ENCODE measurements at places on chromosomes 7 and 10.

DNA sequence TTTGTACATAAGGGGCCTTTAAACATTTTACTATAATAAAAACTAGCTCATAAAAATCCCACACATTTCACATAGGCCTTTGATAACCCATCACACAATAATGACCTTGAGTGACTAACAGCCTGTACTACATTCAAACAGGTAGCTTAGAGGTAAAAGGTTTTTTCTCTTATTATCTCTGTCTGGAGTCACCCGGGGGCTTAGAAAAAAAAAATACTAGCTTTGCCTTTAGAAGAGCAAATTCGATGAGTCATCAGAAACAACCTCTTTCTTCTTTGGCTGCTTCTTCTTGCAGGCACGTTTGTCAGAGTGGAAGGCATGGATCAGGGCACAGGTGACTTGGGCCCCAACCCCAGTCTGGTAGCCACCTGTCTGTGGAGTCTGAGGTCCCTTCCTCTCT is 43.4 kb upstream of the ADO start:
- no peak for DNase-seq

GRCh38 chr7:100456562-100456961 is 7.5 kb downstream of the SPACDR start:
- DNase-seq, result no peak

DNA sequence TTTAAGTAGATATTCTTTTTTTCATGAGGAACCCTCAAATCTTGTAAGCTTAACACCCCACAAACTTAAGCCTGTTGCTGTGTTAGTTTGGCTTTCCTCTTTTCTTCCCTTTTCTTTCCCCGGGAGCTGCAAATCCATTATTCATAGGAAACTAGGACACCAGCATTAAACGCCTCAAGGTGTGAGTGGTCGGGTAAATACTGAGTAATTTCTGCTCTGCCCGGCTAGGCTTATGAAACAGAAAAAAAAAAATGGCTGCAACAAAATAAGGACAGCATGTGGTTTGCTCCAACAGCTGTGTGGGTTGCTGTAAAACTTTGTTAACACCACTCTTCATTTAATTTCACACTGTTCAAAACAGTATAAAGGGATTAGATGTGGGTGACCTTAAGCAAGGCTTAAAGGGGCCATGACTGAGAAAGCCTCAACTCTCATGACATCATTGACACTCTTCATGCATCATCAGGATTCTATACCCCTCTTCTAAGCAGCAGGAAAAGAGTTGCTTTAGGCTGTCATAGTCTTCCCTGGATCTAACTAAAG is 104.1 kb downstream of the AOAH start:
- DNase-seq, result no peak

GRCh38 chr7:116546054-116546453 is 21.2 kb downstream of the CAV1 start:
- DNase-seq, result no peak

GRCh38 chr7:37310327-37311080 is 138.2 kb downstream of the ELMO1 start:
- no peak for DNase-seq

GRCh38 chr7:48052748-48053147 is 17.4 kb downstream of the C7orf57 start:
- no peak for DNase-seq

DNA sequence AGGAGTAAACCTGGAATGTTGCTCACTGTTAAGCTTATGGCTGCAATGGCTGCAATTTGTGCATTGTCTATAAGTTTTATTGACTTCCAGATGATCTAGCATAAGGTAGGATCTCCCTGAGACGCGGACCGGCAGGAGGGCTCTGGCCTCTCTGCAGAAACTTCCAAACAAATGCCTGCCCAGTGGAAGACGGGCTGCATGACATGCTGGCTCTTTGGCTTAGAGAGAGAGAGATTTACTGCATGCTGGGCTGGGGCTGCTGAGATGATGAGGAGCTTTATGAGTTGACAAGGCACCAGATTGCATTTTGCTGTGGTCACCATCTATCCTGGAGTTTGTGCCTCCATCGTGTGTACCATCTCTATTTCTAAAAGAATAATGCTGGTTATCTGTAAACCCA is 193.2 kb downstream of the GALNT17 start:
- no peak for DNase-seq

- no peak for DNase-seq
These were observed 362.0 kb downstream of the ZNF248 start for GRCh38 chr10:37495415-37495814.

GRCh38 chr7:130180571-130181262 is 24.5 kb downstream of the TMEM209 start:
- DNase-seq, result peak; percentile 37

- no peak for DNase-seq
These were observed 47.9 kb upstream of the FOXK1 start for GRCh38 chr7:4634166-4634565.

- DNase-seq, result peak; percentile 34
These were observed 662 bp downstream of the DNAJC2 start for GRCh38 chr7:103343758-103344452.

- no peak for DNase-seq
These were observed 14.9 kb downstream of the CHST3 start for GRCh38 chr10:71978988-71979691.

- no peak for DNase-seq
These were observed 135.2 kb downstream of the CYP26A1 start for GRCh38 chr10:93208717-93209464.

- DNase-seq, result no peak
These were observed 46.6 kb upstream of the COL1A2 start for GRCh38 chr7:94348142-94348541.

- no peak for DNase-seq
These were observed 80.4 kb upstream of the EEPD1 start for GRCh38 chr7:36072620-36073019.

GRCh38 chr10:21042536-21042935 is 145.4 kb upstream of the NEBL start:
- no peak for DNase-seq

GRCh38 chr7:129529643-129530042 is 27.3 kb downstream of the SMKR1 start:
- no peak for DNase-seq

- no peak for DNase-seq
These were observed 12.0 kb upstream of the KCNMA1 start for GRCh38 chr10:77649333-77650331.

- DNase-seq, result no peak
These were observed 26.9 kb downstream of the CCDC6 start for GRCh38 chr10:59879363-59879913.

DNA sequence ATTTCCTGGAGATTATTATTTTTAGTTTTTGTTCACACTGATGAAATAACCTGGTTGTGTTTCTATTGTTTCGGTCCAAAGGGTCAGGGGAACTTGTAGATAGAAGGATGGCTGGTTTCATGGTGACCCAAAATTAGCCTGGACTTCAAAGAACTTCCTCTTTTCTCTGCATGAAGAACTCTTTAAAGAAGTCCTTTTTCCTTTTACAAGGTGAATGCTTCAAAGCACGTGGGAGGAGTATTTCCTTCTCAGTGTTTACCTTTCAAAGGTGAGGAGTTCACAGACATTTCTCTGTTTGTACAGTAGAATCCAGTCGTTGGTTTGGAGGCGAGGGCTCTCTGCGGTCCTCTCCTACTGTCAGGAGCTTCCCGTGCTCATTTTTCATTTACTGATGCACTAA is 561.7 kb downstream of the GATA3 start:
- DNase-seq, result no peak

DNA sequence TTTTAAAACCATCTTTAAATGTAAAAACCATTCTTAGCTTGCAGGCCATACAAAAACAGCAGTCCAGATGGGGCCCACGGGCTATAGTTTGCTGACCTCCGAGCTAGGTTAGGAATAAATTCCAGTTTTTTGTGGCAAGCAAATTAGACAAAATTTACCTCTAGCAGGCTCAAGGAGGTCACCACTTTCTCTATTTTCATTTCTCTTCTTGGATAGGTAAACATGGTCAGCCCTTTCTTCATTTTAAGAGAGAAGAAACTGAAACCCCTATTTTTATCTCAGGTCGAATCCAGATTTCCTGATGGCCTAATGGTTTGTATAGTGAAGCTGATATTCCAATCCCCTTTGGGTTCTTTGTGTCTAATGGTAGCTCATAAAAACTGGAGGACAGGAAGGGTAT is 10.7 kb downstream of the IKZF5 start:
- DNase-seq, result no peak

DNA sequence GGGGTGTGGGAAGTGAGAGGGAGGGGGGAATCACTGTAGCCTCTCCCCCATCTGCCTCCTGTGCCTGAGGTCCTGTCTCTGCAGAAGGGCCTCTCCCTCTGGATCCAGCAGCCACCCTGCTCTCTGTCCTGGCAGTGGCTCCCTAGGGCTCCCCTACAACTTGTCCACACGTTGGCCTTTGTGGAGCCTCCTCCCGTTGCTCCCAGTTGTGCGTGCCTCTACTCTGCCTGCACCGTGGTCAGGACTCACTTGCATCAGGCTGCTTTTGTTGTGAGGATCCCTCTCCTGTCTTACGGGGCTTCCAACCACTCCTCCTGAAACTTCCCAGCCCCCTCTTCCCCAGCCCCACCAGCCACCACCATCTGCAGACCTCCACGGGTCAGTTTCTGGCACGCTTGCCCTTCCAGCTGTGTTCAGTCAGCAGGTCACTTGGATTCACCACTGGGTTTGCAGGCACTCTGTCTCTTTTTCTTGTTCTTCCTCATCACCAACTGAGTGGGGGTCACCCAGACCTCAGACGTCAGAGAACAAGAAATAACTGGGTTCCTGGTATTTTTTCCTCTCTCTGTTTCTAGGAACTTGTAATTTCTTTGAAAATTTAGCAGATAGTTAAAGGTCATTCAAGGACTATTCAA is 62.3 kb downstream of the RAMP3 start:
- DNase-seq, result no peak

DNA sequence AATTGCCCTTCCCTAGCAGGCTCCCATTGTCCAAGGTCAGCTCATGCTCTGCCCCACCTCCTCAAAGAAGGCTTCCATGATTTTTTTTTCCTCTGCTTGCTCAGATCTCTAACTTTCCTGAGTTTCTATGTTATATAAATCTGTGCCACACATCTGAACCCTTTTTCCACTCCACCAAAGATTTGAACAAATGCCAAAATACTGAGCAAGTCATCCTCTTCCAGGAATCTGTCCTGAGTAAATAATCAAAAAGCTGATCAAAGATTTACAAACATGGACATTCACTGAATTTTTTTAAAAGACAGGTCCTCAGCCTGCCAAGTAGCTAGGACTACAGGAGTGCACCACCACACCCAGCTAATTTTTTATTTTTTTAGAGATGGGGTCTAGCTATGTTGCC is 102.8 kb upstream of the ARID5B start:
- DNase-seq, result no peak

GRCh38 chr10:70085975-70086613 is 33.4 kb downstream of the MACROH2A2 start:
- DNase-seq, result no peak

All from activated naive CD8-positive, alpha-beta T cell treated with anti-CD3 and anti-CD28 coated beads, Interleukin-2, amount 50 U/mL, for 24 hours (primary cell).